ENCODE measurements at places on chromosomes 12 and 14. TPM values are rescaled to one million over a fixed set of nuclear protein-coding genes. Genes with fewer than 3 reads are reported as not detected.

Gene MRPL42
- 139 TPM for total RNA-seq

Gene IL22
- not detected for total RNA-seq

Gene SRGAP1
- total RNA-seq: 76.8 TPM

Gene TMTC1
- 0.52 TPM for total RNA-seq

Gene BCL7A
- 24.8 TPM for total RNA-seq

Gene TCL1B
- not detected for total RNA-seq

Gene CDH24
- 3.5 TPM for total RNA-seq

Data from renal cortical epithelial cell (primary cell).